ENCODE measurements at places on chromosomes 11 and 22.
A peak's percentile ranks its signal among the peaks of the same experiment; 100 is the strongest.

GRCh38 chr11:126544108-126545056 is 188.9 kb downstream of the ST3GAL4 start:
- peak; percentile 47 for DNase-seq

DNA sequence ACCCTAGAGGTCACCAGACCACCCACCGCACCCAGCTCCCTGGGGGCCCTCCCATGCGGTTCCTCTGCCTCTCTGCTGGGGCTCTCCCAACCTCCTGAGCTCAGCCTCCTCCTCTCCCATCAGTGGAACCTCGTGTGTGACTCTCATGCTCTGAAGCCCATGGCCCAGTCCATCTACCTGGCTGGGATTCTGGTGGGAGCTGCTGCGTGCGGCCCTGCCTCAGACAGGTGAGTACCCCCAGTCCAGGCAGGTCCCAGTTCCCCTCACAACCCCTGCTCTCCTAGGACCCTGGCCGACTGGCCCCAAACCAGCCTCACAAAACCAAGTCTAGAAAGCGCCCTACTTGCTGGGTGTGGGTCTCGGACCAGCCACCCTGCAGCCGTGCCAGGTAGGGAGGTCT is 1.6 kb downstream of the SLC22A12 start:
- DNase-seq = no peak

DNA sequence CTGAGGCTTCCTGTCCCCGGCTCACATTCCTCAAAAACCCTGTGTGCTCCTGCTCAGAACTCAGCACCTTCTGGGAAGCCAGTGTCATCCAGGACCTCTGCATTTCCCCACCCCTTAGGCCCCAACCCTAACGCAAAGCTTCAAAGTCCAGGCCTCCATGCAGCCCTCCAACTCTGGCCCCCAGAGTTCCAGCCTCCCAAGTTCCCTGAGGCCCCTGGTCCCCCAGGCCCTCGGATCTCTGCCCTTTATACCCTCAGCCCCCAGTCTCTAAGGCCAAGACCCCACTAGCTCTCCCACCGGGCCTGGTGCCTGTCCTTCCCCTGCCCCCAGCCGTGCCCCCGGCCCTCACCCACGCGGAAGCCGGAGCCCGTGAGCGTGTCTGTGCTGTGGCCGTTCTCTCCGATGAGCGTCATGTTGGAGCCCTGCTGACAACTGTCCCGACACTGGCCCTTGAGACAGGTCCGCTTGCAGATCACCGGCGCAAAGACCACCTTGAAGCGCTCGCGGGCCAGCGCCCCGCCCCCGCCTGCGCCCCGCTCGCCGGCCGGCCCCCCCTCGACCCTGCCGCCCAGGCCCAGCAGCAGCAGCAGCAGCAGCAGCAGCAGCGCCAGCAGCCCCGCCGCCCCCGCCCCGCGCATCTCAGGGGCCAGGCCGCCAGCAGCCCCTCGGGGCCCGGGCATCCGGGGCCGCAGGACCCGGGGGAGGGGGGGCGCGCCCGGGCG is 718 bp downstream of the LTBP3 start:
- DNase-seq = no peak

DNA sequence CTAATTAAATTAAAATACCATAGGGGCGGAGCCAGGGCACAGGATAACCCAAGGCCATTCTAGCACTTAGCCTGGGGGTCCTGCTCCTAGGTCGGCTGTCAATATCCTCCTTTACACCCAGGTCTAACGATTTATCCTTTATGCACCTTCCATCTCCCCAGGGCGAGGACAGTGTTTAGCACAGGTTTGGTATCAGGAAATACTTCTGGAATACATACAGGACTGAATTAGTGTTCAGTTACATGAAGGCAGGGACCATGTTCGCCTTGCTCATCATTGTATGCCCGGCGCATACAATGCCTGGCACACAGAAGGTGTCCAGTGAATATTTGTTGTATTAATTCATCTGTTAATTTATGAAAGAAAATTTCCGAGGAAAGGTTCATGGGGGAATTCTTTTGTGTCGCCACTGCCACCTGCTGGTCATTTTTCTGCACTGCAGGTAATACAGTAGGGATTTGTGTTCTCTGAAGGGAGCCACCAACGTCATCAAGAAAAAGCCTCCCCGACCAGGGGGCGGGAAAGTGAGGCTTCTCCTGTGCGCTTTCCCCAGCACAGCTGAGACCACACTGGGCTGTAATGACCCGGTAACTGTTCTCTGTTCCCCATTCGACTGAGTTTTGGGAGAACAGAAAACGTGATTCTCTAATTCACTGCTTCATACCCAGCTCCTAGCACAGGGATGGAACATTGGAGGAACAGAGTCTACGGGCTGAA is 68.7 kb upstream of the ASPHD2 start:
- peak; percentile 72 for DNase-seq

GRCh38 chr22:42018224-42018623 is 19.6 kb downstream of the WBP2NL start:
- DNase-seq = no peak

- DNase-seq = no peak
Observed at GRCh38 chr22:38798496-38798895, 4.6 kb upstream of the DNAL4 start.

- DNase-seq = peak; percentile 85
Observed at GRCh38 chr11:72144807-72145565, 9.5 kb downstream of the FOLR3 start.

DNA sequence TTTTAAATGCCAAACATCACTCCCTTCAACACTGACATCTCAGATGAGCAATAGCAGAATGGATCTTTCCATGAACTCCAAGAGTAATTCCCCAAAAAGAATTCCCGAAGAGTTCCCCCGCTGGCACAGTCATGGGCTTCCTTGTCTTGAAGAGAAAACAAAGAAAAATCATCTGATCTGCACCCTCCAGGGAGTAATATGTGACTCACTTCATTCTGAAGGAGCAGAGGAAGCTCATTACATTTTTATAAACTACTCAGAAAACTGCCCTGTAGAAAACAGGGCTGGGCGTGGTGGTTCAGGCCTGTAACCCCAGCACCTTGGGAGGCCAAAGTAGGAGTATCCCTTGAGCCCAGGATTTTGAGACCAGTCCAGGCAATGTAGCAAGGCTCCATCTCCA is 35.7 kb downstream of the CELSR1 start:
- peak; percentile 81 for DNase-seq

DNA sequence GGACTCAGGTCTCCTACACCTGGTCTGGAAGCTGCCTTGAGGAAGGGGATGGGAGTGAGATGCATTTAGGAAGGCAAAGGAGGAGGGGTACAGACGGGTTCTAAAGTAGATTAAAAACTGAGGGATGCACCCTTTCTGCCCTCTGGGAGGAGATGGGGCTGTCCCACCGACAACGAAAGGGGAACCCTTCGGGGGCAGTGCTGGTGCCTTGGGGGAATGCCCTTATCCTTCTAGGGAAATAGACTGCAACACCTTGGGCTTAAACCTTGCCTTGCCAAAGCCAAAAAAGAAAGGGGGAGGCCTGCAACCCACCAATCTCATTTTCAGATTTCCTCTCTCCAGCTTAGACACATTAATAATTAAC is 89.8 kb downstream of the PLEKHA7 start:
- DNase-seq = no peak

- no peak for DNase-seq
Observed at GRCh38 chr11:127962416-127962815, 624.9 kb downstream of the ETS1 start.

GRCh38 chr22:31488988-31489617 is 539 bp downstream of the EIF4ENIF1 start:
- DNase-seq = peak; percentile 24

- DNase-seq = peak; percentile 77
Observed at GRCh38 chr11:96314326-96315020, 28.5 kb downstream of the MAML2 start.

DNA sequence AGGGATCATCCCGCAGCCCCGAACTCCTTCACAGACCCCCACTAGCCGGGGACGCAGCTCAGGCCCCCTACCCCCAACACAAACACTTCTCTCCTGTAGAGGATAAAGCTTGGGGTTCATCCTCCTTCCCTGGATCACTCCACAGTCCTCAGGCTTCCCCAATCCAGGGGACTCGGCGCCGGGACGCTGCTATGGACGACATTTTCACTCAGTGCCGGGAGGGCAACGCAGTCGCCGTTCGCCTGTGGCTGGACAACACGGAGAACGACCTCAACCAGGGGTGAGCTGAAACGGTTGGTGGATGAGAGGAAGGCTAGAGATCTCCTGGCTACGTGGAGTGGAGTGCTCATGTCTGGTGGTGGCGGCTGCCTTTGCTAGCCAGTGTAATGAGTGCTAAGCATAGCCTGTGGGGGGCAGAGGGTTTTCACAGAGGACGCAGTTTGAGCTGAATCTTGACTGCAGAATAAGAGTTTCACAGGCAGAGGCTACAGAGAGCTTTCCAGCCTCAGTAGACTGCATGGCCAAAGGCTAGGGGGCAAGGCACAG is 580 bp downstream of the ILK start:
- DNase-seq = peak; percentile 62

GRCh38 chr11:31863170-31863832 is 52.2 kb upstream of the PAX6 start:
- no peak for DNase-seq

GRCh38 chr11:34492806-34493414 is 20.7 kb downstream of the ELF5 start:
- peak; percentile 60 for DNase-seq

DNA sequence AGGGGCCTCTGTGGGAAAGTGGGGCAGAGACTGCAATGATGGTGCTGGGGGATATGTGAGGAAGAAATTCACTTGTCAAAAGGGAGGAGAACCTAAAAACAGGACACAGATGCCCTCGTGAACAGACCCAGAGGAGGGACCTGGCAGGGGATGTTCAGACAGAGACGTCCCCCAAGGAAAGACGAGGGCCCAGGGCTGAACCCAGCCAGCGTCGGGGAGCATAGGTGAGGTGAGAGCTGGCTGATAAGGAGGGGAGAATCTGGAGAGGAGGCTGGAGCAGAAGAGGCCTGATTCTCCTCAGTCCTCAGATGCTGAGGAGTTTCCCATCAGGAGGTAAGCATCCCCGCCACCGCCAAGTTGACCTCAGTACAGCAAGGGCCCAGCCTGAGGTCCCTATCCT is 31.4 kb downstream of the IGLL5 start:
- DNase-seq = no peak

DNA sequence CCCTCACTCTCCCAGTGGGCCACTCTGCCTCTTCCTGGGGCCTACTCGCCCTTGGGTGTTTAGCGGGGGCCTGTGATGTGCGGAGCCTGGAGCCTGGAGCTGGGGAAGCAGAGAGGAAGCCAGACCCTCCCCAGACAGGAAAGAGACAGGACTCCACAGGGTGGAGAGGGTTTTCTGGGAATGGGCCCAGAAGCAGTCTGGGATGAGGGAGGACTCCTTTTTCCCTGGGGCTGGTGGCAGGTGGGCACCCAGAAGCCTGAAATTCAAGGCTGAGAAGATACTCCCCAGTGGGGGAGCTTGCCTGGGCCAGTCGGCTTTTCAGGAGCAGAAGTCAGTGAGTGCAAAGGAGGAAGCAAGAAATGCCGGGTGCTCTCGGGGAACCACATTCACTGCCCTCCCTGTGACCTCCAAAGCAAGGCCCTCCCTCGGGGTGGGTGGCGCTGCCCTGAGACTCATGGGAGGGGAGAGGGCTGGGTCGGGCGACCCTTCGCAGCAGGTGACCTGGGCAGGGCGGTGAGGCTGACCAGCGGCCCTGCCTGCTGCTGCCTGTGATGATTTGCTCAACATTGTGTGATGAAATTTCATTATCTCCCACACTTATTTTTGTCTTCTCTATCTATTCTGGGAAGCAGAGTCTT is 1377.4 kb downstream of the BRD1 start:
- DNase-seq = no peak

DNA sequence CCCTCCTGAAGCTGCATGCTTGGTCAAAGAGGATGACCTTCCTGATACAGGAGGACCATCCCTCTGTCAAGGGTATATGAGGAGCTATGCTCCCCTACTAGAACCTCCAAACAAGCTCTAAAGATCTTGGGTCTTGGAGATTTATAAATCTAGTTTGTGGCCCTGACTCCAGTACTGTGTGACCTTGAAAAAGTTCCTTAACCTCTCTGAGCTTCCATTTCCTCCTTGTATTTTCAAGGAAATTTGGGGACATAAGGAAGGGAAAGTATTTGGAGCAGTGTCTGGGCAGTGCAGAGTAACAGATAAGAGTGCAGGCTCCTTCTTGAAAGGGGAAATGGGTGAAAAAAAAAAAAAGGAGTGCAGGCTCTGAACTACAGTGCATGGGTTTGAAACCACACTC is 45.9 kb downstream of the CHRDL2 start:
- no peak for DNase-seq

- DNase-seq = no peak
Observed at GRCh38 chr22:45424241-45424731, 10.8 kb downstream of the RIBC2 start.

- DNase-seq = no peak
Observed at GRCh38 chr11:100294748-100295147, 392.3 kb upstream of the ARHGAP42 start.

DNA sequence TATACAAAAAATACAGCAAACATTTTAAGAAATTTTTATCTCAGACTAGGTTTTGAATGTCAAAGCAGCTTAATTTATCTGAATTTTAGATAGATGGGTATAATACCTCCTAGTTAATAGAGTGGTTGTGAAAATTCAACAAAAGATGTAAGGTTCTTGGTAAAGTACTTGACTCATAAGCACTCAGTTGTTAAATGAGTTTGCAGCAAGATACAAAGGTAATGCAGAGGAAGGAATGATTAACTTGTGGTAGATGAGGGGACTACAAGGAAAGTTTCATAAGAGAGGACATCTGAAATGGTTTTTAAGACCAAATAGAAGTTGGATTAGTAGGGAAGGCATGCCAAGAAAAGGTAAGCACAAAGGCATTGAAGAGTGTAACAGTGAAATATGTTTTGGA is 37.4 kb downstream of the PPME1 start:
- no peak for DNase-seq

- DNase-seq = no peak
Observed at GRCh38 chr11:119029340-119030028, 1.2 kb downstream of the SLC37A4 start.

DNA sequence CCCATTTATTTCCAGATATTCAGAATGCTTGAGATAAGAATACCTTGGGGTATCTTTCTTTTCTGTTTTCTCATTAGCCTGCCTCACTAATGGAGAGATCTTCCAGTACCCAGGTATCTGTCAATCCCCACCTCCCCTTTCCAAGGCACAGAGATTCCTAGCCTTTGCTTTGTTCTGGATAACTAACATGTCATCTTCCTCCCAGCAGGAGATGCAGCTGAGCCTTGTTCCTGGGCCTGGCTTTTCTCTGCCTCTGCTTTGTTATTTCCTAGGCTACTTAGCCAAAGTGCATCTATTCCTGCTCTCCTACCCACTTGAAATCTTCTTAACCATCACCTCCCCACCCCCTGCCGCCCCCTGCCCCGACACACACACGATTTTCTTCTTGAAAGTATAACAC is 297.1 kb downstream of the NELL1 start:
- DNase-seq = no peak
